ENCODE measurements at places on chromosomes 7 and 10.

DNA sequence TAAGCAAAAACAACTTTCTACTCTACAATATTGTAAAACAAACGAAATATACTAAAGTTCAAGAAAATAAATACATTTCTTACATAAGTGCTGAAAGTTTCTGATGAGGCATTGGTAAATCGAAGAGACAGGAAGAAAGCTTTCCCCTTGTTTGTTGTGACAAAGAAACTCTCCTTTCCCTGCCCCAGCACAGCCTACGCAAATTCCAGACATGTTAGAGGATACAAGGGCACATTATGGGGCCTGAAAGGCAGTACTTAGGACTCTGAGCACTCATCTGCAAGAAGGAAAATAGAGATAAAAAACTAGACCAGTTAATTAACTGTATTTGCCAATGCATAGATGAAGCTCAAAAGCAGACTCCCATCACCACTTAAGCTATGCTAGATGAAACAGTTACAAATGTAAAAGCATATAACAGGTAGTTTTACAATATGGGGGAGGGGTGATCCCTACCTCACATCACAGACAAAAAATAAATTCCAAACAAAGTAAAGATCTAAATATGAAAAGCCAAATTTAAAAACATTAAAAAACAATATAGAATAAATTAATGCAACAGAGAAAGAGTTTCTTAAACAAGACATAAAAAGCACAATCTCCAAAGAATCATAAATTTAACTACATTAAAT, 21.8 kb downstream of the ARHGAP19 start:
- DNase-seq = peak; percentile 33

- no peak for DNase-seq
Observed at GRCh38 chr10:128054163-128054970, 71.9 kb downstream of the MKI67 start.

- DNase-seq = no peak
Observed at GRCh38 chr7:141045126-141045841, 28.6 kb upstream of the TMEM178B start.

- peak; percentile 9 for DNase-seq
Observed at GRCh38 chr7:104627516-104627915, 299.1 kb downstream of the LHFPL3 start.

GRCh38 chr10:76946270-76946669, 691.3 kb downstream of the KCNMA1 start:
- peak; percentile 82 for DNase-seq

- DNase-seq = no peak
Observed at GRCh38 chr10:46098386-46098785, 52.3 kb upstream of the MSMB start.

DNA sequence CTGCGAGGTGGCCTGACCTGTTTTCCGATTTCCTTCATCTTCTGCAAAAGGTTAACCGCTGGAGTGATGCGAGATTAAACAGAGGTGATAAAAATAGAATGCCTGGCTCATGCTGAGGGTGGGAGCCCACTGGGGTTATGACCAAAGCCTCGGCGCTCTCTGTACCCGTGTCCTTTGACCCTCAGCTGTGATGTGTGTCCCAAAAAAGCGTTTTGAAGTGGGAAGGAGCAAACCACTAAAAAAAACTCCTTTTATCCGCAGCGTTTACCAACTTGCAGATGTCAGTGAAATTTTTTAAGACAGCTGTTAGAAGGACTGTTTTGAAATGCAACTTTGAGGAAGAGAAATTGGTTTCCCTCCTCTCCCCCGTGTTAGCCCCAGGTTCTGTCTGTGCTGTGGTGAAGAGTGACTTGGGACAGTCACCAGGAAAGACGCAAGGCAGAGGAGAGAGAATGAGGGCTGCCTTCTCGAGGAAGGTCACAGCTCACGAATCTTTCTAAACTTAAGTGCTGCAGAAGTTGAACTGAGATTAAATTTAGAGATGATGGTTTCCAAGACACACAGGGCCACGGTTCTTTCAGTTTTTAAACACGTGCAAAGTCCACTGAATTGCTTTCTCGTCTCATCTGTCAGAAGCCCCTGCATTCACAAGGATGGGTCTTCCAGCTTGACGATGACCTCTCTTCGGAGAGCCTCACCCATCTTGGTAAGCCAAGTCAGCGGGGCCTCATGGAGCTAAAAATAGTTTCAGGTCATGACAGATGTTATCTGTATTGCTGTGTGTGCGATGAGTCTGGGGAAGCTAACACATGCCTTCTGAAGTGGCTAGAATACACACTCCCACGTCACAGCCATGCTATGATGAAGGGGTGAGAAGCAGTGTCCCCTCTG, 27.6 kb downstream of the AMZ1 start:
- DNase-seq = peak; percentile 18

GRCh38 chr10:59942556-59942955, 36.2 kb upstream of the CCDC6 start:
- no peak for DNase-seq

- DNase-seq = peak; percentile 47
Observed at GRCh38 chr10:115417585-115418265, 324.6 kb downstream of the ATRNL1 start.

GRCh38 chr10:100907175-100907574, 5.6 kb upstream of the SLF2 start:
- peak; percentile 68 for DNase-seq

DNA sequence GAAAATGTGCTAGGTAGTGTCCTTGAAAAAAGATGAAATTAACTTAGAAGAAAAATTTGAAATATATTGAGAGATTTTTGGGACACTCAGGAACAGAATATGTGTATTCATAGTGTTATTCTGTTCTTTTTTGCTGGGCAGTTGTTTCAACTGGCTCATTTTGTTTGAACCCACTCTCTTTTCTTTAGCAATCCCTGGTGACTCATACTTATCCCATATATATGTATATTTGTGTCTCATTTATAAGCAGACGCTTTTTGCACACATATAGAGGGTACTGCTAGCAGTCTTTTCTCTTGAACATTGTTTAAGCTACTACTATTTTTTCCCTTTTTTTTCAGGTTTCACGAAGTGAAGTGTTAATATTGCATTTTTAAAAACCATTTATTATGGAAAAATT, 1.9 kb downstream of the EXOC6 start:
- no peak for DNase-seq

DNA sequence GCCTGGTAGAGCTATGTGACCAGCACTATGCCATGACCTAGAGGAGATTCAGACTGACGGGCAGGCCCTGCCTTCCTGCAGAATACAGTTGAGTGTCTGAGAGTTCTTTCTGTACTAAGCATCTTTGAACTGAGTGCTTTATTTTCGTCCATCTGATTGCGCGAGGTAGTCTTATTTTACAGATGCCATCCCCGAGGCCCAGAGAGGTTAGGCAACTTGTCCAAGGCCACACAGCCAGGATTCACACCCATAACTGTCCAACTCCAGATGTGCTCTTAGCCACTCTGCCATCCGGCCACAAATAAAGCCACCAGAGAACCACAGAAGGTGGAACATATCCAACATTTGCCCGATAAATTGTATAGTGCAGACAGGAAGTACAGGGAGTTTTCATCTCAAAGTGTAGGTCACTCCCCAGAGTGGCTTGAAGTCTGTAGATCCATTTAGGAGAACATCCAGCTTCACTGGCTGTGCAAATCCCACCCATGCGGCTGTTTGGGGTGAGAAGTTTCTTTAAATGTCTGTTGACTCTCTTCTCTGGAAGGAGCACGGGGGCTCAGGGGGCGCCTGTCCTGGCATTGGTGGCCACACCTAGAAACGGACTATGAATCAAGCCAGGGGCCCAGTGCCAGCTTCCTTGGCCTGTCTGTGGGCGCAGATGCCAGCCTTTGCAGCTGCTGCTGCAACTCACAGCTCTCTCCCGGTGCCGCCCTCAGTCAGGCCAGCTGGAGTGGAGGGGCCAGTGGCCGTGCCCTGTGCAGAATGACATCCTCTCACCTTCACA, 11.1 kb downstream of the CHST3 start:
- DNase-seq = no peak

- DNase-seq = peak; percentile 29
Observed at GRCh38 chr10:63866075-63866746, 345.0 kb downstream of the REEP3 start.

DNA sequence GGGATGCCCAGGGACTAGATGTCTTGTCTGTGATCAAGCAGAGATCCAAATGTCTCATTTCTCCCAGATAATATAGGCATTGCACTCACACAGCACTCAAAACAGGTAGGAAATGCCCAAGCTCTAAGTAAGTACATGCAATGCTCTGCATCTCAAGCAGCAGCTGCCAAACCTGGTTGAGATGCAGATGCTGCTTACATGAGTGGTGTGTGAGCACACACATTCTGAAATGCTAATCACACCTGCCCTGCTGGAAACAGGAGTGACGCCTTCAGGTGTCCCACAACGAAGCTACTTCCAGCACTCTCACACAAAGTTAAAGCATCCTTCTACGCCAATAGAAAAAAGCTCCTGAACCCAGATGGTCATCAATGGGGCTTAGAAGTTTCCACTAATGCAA, 132.9 kb downstream of the CALN1 start:
- no peak for DNase-seq

DNA sequence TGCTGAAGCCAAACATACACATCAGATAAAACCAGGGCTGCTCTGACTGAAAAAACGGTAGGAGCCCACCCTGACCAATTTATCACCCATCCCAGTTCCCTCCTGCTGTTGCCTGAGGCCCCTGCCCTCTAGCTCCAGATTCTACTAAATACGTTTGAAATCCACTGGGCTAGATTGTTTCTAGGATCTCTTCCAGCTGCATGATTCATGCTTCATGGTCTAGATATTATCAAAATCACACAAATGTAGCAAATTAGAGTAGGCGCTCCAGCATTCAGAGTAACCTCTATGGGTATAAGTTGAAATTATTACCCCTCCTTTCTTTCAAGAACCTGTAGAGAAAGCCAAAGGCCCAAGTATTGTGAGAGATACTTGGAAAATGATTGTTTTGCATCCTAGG, 151.2 kb upstream of the FAM13C start:
- no peak for DNase-seq

DNA sequence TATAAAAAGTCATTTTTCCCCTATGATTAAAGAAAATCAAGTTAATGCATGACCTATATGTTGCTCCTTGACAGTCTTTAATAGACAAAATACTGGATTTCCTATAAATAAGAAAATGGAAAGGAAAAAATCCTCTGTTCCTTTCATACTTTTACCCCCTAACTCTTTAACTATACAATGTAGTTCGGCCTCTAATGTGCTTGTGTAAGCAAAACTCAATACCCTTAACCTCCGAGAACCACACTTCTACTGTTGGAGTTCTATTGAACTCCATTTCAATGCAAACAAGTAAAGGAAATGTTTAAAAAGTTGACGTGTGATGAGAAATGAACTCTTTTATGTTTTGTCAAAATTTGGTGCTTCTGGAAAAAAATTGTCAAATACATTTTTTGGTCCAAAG, 36.0 kb downstream of the HDAC9 start:
- no peak for DNase-seq

DNA sequence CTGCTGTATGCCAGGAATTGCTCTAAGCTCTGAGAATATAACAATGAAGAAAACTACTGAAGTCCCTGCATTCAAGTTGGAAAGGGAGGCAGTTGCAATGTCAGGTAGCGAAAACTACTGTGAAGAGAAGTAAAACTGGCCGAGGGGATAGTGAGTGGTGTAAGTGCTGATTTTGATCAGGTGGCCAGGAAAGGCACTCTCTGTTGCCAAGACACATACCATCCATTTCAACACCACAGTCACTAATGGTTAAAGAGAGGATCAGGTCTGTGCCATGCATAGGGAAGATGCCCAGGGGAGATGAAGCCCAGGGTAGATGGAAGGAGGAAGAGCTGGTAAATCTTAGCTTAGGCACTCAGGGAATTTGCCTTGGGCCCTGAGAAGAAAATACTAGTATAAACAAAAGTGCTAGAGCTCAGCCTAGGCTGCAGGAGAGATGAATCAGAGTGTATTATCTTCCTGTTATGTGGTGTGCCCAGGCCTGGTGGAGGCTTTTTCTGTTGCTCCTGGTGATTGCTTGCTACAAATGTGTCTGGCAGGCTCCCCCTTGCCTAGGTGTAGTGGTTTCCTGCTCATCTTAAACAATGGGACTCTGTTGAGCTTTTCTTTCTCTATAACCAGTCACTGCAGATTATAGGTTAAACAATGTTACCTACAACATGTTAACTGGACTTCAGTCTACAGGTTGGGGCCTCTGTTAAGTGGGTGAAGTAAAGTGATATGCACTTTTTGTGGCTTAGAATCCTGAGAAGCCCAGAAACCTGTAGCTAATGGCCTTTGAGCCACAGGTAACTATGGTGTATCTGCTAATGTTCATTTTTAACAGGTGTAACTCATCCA, 125.5 kb downstream of the LRRC4 start:
- peak; percentile 65 for DNase-seq

DNA sequence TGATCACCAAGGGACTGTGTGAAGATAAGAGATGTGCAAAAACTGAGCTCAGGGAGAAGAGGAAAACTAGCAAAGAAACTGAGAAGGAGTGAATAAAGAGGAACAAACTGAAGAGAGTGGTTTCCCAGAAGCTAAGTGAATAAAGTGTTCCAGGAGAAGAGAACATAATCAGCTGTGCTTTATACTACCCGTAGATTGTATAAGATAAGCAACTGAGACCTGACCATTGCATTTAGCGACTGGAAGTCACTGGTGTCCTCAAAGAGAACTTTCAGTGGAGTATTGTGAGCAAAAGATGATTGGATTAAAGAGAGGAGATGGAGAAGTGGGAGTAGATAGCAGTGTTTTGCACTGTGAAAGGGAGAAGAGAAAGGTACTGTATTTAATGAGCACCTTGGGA, 14.6 kb downstream of the PHTF2 start:
- DNase-seq = no peak

- DNase-seq = no peak
Observed at GRCh38 chr10:93071674-93072224, 1.9 kb upstream of the CYP26A1 start.

DNA sequence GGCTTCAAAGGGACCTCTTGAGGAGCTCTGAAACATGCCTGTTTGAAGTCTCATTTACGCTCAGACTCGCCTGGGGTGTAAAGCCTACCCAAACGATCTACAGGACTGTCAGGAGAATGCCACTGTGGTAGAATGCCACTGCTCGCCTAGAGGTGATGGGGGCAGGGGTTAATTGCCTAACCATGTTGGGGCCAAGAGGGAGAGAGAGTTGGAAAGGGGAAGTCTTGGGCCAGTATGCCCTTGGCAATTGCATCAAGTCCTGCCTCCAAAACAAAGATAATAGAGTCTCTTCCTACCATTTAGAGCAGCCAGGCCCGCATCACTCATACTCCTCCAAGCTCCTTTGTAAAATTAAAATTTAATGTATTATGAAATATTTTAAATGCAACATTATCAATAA, 25.2 kb downstream of the CDK1 start:
- DNase-seq = no peak

GRCh38 chr10:31707093-31708039, 221.3 kb downstream of the ARHGAP12 start:
- DNase-seq = peak; percentile 68

DNA sequence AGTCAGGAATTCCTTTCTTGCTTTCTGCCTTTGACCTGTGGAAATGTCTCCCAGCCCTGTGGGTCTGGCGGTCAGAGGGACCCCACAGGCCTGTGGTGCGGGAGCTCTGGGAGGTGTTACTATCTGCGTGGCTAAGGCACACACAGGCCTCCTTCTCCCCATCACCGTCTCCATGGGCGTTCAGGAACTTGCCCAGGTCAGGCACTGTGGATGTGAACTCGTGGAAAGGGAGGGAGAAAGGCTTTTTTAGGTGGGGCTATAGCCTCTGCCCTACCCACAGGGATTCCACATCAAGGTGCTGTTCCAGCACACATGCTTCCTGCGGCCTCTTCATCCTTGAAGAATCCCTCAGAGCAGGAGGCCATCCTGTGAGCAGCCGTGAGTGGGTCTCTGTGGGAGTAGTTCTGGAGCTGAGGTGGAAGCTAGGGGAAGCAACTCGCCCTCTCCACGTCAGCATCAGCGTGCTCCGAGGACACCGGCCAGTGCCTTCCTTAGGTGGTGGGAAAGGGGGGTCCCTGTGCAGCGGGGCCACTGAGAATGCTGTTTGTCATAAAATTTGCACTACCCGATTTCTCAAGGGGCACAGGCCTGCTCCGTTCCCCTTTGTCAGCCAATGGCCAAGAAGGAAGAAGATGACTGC, 7.5 kb upstream of the ATP6V0E2 start:
- no peak for DNase-seq

Measured in amniotic epithelial cell (primary cell).